ENCODE measurements at places on chromosomes 2 and 18. TPM values are rescaled to one million over a fixed set of nuclear protein-coding genes. Genes with fewer than 3 reads are reported as not detected.

DNA sequence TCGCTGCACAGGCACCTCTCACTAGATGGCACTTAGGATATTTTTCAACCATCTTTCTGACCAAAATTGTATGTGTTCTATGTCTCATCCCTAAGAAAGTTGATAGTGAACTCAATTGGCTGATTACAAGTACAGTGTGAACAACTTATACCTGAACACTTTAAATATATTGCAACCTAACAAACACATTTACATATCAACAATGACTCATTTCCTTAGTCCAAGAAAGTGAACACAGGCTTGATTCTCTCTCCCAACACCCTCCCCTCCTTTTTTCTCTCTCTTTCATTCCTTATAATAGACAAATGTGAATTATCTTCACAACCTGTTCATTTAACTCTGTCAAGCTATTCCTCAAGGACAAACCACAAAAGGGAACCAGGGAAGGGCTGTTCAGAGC lies 192.0 kb downstream of the SLC8A1 start:
- no peak for DNase-seq

DNA sequence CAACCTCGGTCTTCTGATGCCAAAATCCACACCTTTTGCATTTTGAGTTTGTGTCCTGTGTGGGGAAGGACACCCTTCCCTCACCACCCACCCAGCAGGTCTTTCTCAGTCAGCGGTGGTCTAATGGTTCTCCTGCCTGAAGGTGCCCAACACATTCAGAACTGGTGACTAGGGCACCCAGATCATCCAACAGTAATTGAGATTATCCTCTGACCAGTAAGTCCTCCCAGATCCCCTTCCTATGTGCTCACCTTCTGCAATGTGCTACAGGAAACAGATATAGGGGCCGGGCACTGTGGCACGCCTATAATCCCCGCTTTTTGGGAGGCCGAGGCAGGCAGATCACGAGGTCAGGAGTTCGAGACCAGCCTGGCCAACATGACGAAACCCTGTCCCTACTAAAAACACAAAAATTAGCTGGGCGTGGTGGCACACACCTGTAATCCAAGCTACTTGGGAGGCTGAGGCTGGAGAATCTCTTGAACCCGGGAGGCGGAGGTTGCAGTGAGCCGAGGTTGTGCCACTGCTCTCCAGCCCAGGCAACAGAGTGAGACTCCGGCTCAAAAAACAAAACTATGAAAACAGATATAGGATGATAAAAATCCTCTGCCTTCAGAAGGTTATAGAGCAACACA lies 56.2 kb downstream of the REEP1 start:
- no peak for DNase-seq

DNA sequence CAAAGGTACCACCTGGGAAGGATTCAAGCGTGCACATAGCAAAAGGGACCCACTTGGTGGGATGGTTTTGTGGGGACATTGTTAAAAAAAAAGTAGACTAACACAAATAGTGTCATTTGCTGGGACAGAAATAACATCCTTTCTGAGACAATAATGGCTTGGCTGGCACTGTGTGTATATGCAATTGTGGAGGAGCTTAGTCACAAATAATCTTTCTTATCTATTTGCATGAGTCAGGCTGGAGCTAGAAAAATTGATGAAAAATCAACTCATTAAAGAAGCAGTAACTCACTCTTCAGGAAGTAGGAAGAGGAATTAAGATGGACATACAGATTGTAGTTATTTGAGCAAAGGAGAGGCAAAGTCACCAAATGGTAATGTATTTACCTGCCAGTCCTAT lies 29.5 kb upstream of the ITGB6 start:
- DNase-seq: peak; percentile 62

- DNase-seq: no peak
Observed at GRCh38 chr18:3058328-3059191, 45.6 kb upstream of the LPIN2 start.

DNA sequence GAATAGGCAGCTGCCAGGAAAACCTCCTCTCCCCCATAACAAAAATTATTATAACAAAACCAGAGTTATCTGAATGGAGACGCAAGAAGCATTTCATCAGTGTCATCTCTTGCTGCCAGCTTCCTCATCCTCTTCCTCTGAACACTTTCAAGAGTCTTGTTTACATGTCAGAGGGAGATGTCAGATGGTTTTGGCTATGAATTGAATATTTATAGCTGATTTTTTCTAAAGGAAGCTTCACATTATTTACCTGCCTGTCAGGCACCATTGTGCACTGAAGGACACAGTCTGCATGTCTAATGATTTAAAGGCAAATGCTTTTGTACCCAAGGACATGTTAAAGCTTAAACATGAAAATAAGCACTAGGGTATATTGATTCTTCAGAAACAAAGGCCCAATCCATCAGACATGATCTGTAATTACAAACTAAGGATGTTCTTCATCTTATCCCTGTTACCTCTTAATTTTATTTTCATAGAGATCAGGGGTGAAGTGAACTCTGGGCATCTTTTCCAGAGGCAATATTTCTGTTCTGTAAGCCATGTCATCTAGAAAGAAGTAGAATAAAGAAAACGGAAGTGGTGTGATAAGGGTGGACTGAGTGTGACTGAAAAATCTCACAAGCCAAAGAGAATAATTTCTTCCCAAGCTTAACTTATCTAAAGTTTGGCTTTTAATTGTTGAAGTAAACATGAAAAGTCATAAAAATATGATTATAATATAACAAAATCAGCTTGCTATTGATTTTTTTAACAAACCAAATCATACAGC lies 168.7 kb downstream of the ANKRD44 start:
- DNase-seq: no peak

- DNase-seq: peak; percentile 78
Observed at GRCh38 chr18:55328301-55328700, 259.7 kb downstream of the TCF4 start.

DNA sequence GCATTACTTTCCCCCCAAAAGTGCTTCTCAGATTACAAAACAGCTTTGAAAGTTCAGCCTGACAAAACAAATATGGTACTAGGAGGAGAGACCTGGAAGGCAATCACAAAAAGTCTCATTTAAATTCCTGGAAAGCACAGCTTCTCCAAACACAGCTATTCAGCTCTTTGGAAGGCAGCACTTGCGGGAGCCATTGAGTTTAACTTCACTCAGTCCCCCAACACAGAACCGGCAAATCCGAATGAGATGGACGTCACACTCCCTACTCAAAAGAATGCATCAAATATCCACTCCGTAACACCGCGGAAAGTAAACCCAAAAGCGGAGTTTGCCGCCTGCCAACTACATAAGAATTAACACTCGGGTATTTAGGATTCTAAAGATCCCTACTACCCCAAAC lies 638 bp downstream of the ST6GAL2 start:
- no peak for DNase-seq

GRCh38 chr2:45169339-45170190 lies 160.3 kb upstream of the SIX2 start:
- DNase-seq: no peak

DNA sequence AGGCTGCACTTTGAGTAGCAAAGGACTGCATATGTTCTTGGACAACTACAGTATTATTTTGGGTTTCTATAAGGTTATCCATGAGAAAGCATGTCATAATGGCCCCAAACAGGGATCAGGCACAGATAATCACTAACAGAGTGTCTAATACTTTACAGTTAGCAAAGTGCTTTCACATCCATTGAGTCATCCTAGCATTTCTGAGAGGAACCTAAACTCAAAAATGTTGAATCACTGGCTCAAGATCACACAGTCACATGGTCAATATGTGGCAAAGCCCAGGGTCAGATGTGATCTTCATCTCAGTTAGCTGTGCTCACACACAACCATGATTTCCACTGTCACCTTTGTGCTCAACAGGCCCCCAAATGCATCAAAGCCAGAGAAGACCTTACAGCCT lies 156.1 kb upstream of the VRK2 start:
- peak; percentile 61 for DNase-seq

GRCh38 chr2:236503583-236503982 lies 66.0 kb upstream of the ACKR3 start:
- no peak for DNase-seq

- no peak for DNase-seq
Observed at GRCh38 chr2:127044977-127045661, 61.8 kb downstream of the BIN1 start.

DNA sequence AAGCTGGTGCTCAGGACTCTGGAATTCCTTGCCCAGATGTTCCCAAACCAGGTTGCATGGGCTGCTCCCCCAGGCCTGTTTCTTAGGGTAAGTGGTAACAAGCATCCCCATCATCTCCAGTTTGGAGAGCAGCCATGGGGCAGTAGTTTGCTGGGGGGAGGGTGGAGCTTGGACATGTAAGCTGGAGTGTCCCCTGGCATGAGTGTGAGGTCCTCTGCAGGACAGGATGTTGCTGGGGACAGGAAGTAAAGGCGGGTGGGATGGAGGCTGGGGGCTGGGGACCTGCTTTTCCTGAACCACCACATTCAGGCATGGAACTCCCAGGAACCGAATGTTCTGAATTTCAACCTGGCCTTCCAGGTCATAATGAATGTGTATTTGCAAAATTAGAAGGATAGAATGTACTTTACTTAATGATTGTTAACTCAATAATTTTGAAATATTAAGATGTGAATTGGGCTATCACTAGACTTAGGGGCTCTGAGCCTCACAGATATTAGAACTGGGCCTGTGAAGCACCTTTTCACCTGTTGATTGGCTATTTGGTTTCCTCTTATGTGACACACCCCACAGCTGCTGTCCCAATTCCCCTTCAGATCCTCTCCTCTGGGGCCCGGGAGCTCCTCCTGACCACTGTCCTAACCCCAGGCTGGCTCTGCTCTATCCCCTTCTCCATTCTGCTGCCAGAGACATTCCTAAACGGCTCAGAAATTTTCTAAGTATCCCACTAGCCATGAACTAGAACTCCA lies 66.4 kb upstream of the EPAS1 start:
- no peak for DNase-seq

GRCh38 chr2:176986487-176986886 lies 226.1 kb upstream of the HNRNPA3 start:
- no peak for DNase-seq

DNA sequence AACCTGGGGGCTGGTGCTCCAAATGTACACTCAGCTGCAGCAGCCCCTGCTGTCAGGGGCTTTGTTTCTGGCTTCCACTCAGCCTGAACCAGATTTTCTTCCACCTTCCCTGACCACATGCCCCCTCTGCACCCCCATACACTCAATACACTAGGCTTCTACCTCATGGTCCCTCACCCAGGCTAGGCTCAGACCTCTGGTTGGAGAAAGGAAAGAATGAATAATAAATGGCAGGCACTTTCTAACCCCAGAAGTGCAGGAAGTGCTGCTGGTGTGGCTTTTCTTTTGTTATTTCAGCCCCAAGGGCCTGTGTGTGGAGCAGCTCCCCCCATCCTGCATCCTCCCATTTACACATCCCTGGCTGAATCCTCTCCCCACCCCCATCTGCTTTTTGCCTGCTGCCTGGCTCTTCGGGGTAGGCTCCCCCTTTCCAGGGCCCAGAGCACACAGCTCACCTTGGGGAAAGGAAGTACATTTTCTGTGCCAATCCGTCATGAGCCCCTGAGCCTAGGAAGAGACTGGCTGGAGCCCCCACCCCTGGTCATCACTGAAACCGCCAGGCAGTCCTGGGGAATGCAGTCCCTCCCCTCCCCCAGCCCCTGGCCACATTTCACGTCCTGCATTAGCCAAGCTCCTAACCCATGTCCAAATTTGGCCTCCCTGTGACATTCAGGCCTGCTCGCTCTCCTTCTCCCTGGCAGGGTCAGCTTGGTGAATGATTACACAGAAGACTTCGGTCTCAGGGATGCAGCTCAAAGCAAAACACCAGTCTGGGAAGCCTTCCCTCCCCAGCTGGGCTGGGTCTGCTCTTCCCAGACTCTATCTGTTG lies 2.6 kb downstream of the DYSF start:
- DNase-seq: no peak

DNA sequence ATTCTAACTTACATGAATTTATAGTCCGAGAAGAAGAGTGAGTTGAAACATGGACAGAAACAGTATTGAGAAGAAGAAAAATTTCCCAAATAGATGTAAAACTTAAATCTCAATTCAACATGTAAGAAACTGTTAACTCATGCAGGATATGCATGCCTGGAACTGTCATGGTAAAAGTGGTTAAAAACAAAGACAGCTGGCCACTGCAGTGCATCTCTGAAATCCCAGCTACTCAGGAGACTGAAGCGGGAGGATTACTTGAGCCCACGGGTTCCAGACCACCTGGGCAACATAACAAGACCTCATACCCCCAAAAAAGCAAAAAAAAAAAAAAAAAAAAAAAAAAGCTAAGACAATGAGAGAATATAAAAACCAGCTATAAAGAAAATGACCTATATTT lies 93.0 kb upstream of the TTC27 start:
- no peak for DNase-seq

GRCh38 chr2:5677133-5677532 lies 15.1 kb upstream of the SOX11 start:
- DNase-seq: no peak

DNA sequence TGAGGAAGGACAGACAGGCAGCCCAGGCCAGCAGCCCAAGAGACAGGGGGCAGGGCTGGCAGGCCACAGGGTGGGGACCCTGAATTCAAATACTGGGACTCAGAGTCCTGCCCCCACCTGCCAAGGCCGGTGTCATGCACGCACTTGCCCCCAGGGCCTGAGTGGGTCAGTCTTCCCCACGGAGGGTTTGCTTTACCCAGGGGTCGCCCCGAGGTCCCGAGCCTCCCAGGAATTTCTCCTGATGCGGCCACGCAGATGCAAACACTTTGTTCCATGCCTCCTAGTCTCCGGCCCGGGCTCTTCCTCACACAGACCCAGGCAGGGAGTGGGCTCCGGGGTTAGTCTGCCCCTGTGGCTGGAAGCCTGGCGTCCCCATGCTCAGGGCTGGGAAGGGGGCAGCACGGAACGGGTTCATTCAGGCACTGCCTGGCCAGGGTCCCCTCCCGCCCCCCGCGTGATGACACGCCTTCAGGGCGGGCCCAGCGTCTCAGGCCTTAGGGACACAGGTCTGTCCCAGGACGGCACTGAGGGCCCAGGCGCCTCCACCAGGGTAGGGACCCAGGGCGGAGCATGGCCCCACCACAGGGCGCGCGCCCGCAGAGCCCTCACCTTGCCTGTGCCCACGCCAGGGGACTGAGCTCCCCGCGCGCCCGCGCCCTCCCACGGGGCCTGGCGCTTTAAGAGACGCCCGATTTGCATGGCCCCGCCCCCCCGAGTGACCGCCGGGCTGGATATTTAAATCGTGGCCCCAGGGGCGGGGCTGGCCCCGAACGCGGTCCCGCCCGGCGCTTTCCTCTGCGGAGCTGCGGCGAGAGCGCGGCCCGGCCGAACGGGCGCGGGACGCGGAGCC lies at the start of gene SNED1:
TSS of gene SNED1 (plus strand) at position 763 of the 850 bp plus-strand sequence. CDS start 220 bp downstream, outside the sequence.
- peak; percentile 66 for DNase-seq

DNA sequence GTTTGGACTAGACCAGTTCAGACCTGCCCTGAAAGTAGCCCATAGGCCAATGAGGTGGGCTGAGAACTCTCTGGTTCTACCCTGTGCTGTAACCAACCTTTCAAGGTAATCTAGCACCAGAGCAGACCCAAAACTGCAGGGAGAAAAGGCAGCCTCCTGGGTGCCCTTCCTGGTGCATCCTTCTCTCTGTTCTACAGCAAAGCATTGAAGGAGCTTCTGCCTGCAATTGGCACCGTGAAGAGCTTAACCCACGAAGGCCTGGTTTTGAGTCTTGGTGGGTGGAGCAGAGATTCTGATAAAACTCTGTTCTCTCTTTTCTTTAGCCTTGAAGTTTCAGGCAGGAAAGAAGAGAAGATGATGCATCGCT lies 55.5 kb downstream of the LIPG start:
- DNase-seq: no peak

Gene EGR4
- not detected for total RNA-seq

Gene ALPP
- not detected for total RNA-seq

Gene CYP26B1
- total RNA-seq: not detected

Gene CCDC148
- total RNA-seq: 0.56 TPM

Gene UGT1A5
- not detected for total RNA-seq

Gene CHST9
- total RNA-seq: not detected

Gene DSC2
- total RNA-seq: not detected

Gene DCDC2C
- total RNA-seq: not detected

Gene GKN1
- not detected for total RNA-seq

Gene PLGLB2
- total RNA-seq: 0.72 TPM

Gene IL1F10
- total RNA-seq: not detected

Data from IMR-90 (cell line).